ENCODE measurements at places on chromosomes 11 and 22. TPM values are rescaled to one million over a fixed set of nuclear protein-coding genes. Genes with fewer than 3 reads are reported as not detected.

The CARNS1 gene
- 0.61 TPM for total RNA-seq

The RIMBP3C gene
- not detected for total RNA-seq

The PHRF1 gene
- 33.0 TPM for total RNA-seq

The SCGB1C1 gene
- total RNA-seq, result not detected

GRCh38 chr11:130109386-130109785 is 39.7 kb downstream of the APLP2 start:
- no peak for DNase-seq

DNA sequence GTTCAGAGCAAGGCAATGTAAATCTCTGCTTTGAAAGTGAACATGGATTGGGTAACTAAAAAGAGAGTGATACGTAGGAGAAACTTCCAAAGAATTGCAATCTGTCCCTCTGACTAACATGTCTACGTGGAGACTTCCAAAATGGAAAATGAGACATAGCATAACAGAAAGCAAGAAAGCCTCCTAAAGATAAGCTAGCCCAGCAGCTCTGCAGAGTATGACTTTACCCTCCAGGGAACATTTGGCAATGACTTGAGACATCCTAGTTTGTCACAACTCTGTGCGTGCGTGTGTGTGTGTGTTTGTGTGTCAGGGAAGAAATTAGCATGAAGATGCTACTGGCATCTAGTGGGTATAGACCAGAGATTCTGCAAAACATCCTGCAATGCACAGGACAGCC is 817.4 kb downstream of the NTM start:
- DNase-seq, result no peak

DNA sequence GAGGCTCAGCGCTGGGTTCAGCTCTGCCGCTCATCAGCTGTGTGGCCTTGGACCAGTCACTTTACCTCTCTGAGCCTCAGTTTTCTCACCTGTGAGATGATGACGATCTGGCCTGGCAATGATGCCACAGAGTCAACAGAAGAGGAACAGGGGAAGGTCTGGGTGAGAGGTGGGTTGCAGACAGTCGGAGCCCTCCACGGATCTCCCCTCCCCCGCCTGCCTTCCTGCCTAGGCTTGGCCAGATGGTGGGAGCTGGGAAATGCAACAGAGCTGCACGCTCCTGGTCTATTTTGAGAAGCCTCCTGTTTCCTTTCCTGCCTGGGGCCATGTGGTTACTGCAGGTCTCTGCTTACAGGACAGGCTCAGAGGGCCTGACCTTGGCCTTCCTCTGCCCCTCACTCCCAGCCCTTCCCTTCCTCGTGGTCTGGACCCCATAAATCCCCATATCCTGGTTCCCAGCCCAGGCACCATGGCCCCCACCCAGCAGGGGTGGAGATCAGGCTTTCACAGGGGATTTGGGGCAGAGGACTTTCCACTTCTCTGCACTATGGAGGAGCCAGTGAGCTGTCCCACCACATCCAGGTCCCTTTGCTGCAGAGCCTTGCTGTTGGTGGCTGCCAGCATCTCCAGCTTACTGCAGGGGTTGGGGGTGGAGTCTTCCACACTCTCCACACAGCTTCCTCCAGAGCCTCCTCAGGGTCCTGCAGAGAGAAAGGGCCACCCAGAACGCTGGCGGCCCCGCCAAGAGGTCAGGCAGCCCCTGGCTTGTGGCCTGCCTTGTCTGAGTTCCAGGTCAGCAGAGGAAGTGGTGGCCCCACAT is 46.9 kb downstream of the C11orf96 start:
- DNase-seq, result peak; percentile 33

DNA sequence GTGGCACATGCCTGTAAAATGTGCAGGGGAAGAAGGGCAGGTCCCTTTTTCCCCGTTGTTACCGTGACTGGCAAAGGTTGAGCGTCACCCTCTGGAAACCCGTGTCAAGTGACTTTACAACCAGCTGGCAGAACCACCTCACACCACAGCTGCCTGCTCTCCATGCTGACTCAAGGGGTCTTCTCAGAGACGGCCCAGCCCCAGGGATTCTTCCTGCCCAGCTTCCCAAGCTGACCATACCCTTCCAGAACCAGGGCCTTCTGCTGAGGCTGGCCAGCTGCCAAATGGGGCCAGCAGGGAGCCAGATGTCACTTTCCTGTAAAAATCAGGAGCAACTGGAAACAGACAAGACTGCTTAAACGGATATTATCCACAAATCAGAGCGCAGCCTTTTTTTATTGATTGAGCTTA is 6.3 kb downstream of the PC start:
- DNase-seq, result peak; percentile 56

- no peak for DNase-seq
Measured at GRCh38 chr22:26404851-26405421, 24.1 kb upstream of the ASPHD2 start.
